Breast epithelium (tissue), 4 donors: ENCODE measurements at places on chromosomes 6 and 20.

- no peak for DNase-seq
- no peak overlapping the region for H3K4me3 ChIP-seq
- H3K27ac ChIP-seq, result no peak overlapping the region
- no peaks in the 10 kb centered on the region for H3K4me1 ChIP-seq
- H3K27me3 ChIP-seq, result no peaks in the 10 kb centered on the region
These were observed 40.2 kb upstream of the CRISP1 start for GRCh38 chr6:49906526-49906925.

DNA sequence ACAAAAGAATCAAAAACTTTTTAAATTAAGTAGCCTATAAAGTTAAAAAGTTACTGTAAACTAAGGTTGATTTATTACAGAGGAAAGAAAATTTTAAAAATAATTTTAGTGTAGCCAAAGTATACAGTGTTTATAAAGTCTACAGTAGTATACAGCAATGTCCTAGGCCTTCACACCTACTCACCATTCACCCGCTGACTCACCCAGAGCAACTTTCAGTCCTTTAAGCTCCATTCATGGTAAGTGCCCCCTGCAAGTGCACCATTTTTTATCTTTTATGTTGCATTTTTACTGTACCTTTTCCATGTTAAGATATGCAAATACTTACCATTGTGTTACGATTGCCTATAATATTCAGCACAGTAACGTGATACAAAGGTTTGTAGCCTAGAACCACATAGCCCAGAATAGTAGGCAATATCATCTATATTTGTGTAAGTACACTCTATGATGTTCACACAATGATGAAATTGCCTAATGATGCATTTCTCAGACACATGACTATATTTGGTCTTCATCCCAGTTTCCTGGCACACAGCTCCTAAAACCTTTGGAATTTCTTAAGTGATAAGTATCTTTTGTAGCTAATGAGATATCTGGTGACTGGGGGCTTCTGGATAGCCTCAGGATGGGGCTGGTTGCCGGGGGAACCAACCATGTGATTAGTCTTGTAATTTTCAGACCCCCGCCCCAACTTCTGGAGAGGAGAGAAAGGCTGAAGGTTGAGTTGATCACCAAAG, 111.0 kb downstream of the MRPL14 start:
- DNase-seq, result no peak
- H3K27me3 ChIP-seq, result no peaks in the 10 kb centered on the region
- no peaks in the 10 kb centered on the region for H3K36me3 ChIP-seq
- no peak overlapping the region for H3K27ac ChIP-seq
- no peak overlapping the region for H3K4me3 ChIP-seq

- DNase-seq, result no peak
- H3K27ac ChIP-seq, result no peak overlapping the region
- H3K36me3 ChIP-seq, result no peaks in the 10 kb centered on the region
- H3K4me1 ChIP-seq, result no peaks in the 10 kb centered on the region
- H3K4me3 ChIP-seq, result no peak overlapping the region
These were observed 52.2 kb upstream of the NNAT start for GRCh38 chr20:37468886-37469285.

DNA sequence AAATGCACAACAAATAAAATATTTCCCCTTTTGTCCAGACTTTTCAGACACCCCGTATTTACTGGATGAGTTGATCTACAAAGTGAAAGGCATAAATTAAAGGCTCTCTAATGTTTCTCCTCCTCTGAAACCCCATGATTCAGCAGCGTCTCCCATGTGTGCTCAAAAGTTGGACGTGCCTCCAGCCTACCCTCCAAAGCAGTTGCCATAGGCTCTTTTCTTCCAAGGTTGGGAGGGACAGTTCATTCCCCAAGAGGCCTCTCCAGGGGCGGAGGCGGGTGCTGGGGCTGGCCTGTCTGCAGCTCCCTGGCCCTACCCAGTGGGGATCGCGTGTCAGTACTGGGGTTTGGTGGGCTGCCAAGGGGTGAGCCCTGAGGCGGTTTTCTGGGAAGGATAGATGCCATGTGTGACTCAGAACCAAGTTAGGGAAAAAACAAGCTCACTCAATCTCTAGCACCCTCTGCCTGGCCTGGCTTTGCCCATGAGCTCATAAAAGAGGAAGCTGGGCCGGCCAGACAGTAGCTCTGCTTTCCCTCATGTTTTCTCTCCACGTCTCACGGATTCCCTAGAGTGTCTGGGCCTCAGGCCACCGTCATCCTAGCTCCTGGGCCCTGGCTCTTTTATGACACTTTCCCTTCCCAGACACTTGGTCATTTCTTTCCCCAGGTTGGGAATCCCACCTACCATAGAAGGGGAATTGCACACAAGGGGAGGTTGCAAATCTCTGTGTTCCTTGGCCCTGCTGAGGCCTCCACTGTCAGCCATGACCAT, 8.0 kb upstream of the IER3 start:
- peak; percentile 98 for DNase-seq
- no peak overlapping the region for H3K4me3 ChIP-seq
- H3K27me3 ChIP-seq, result no peaks in the 10 kb centered on the region
- no peaks in the 10 kb centered on the region for H3K36me3 ChIP-seq

DNA sequence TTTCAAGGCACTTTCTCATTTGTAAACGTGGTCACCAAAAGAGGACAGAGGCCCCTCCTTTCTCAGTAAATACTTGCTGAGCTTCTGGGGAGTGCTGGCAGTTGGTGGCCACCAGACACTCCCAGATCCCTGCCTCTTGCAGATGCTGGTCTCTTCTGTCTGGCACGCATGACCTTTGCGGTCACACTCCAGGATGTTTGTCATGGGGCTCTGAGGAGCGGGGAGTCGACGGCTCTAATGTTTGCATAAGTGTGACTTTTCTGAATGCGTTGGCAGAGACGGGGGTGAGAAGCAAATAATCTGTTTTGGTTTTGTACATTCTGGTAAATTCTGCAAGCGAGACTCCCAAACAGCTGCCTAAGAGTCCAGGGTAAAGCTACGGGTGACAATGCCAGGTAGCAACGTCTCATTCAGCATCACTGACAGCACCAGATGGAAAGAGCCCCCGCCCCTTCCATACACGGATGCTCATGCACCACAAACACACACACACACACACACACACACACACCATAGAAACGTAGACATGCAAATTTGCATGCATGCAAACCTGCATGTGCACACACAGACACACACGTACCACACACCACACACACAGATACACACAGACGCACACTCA, 101.1 kb downstream of the YTHDF1 start:
- no peak overlapping the region for H3K4me3 ChIP-seq
- H3K27ac ChIP-seq, result no peak overlapping the region
- no peaks in the 10 kb centered on the region for H3K36me3 ChIP-seq
- no peaks in the 10 kb centered on the region for H3K4me1 ChIP-seq
- no peak for DNase-seq
- H3K27me3 ChIP-seq, result no peaks in the 10 kb centered on the region

DNA sequence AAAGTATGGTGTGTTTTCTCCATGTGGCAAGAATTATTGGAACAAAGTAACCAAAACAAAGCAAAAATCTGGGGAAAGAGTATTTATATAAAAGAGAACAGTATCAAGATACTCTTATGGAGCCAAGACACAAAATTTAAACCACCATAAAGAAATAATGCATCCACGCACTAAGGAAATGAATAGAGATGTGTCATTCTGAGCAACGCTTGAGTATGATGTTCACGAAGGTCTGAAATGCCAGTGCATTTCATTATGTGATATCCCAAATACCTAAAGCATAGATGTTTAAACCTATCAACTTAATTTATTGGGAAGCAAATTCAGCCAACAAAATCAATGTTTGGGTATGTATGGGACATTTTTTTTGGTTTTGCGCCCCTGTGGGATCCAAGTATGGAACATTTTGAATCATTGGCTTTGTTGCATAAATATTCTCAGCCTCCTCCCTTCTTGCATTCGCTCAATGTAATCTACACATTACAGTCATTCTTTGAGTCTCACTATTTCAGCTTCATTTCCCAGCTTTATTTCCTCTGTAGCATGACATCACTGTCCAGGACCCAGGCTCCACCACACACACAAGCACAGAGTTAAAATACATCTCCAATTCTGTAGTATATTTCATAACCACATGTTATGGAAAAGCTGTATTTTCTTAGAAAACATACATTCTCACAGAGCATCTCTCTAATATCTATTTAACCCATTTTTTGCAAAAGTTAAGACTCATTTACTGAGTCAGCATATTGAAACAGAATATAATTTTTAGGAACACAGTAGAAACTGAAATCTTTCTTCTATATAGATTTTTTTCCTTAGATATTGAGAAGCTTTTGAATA, 11.6 kb upstream of the MOXD1 start:
- no peaks in the 10 kb centered on the region for H3K4me1 ChIP-seq
- H3K27ac ChIP-seq, result no peak overlapping the region
- H3K27me3 ChIP-seq, result no peaks in the 10 kb centered on the region
- no peak overlapping the region for H3K4me3 ChIP-seq
